ENCODE measurements at places on chromosomes 16 and 17.

- DNase-seq, result no peak
Observed at GRCh38 chr17:66339561-66339960, 37.1 kb downstream of the PRKCA start.

DNA sequence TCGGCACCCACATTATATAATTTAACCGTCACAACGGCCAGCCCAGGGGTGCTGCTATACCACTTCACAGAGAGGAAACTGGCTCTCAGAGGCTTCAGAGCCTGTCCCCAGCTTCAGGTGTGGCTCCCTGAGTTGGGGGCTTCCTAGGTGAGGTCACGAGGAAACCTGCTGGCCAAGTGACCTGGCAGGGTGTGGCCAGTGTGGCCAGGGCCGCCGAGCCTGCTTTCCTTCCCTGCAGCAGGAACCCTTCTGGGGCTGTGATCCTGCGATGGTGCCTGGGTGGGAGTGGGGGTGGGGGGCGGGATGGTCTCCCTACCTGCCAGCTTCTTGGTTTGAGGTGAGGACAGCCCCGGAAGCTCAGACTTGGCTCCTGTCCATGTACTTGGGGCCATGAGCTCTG, 39.9 kb downstream of the ADCY7 start:
- no peak for DNase-seq

GRCh38 chr16:57007530-57007929, 18.2 kb downstream of the NLRC5 start:
- DNase-seq, result no peak

GRCh38 chr17:8823279-8823678, 24.1 kb upstream of the MFSD6L start:
- peak; percentile 50 for DNase-seq

- no peak for DNase-seq
Observed at GRCh38 chr16:81455720-81456494, 11.3 kb downstream of the CMIP start.

All from lower leg skin (tissue), 4 donors.